ENCODE measurements at places on chromosomes 13 and 19.

- DNase-seq, result no peak
Observed at GRCh38 chr19:23436318-23436717, 41.0 kb upstream of the ZNF91 start.

- DNase-seq, result no peak
Observed at GRCh38 chr19:10019246-10019645, 6.0 kb downstream of the RDH8 start.

- DNase-seq, result peak; percentile 2
Observed at GRCh38 chr13:66492479-66492878, 737.7 kb downstream of the PCDH9 start.

- DNase-seq, result no peak
Observed at GRCh38 chr13:57631596-57632275, at the start of gene PCDH17. Gene PCDH17, plus strand, starts transcription at chr13:57631744. Its CDS starts 803 bp downstream, at chr13:57632547.

DNA sequence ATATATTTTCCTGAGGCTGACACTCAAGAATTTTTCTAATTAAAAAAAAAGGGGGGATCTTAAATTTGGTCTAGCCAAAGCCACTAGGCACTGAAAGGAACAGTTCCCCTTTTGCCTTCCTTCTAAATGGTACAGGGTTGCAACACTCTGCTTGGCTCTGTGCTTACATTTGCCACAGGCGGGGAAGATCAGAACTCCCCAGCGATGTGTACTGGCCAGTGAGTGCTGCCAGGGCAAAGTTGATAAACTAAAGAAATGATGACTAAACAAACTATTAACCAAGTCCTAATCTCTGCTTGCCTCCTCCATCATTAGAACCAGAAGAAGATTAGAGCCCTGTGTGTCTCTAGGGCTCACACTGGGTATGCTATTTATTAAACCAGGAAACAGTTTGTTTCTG is 75.3 kb upstream of the SCEL start:
- peak; percentile 28 for DNase-seq

DNA sequence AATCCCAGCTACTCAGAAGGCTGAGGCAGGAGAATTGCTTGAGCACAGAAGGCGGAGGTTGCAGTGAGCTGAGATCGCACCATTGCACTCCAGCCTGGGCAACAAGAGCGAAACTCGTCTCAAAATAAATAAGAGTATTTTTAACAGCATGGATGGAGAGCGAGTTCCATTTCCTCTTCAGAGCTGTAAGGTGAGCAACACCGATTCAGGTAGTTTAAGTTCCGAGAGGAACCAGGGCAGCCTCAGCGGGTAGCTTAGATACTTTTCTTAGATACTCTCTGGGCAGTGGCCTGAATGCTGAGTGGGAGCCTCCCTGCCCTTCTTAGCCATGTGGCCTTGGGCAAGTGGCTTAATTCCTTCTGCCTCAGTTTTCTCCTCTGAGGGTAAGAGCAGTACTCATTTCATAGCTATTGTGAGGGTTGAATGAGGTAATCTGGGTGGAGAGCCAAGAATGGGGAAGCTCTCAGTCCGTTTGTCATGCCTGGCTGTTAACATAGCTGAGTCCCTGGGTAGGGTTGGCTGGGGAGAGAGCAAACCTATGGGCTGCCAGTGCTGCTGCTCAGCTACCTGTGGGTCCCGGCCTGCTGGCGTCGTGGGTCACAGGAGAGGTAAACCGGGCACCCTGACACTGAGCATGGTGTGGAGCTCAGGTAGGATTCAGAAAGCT is 4.1 kb downstream of the ATP11A start:
- peak; percentile 52 for DNase-seq

DNA sequence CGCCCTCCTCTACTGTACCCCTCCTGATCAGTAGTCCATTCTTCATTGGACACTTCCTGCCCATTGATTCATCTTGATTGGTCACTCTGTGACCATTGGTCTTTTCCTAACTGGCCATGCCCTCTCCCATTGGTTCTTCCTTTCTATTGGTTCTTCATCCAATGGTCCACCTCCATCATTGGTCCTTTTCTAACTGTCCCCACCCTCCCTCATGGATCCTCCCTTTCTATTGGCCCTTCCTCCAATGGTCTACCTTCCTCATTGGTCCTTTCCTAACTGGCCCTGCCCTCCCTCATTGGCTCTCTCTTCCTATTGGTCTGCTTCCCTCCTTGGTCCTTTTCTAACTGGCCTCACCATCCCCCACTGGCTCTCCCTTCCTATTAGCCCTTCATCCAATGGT is 7.1 kb downstream of the KLK6 start:
- DNase-seq, result no peak

- no peak for DNase-seq
Observed at GRCh38 chr13:30600496-30600895, 17.2 kb upstream of the USPL1 start.

DNA sequence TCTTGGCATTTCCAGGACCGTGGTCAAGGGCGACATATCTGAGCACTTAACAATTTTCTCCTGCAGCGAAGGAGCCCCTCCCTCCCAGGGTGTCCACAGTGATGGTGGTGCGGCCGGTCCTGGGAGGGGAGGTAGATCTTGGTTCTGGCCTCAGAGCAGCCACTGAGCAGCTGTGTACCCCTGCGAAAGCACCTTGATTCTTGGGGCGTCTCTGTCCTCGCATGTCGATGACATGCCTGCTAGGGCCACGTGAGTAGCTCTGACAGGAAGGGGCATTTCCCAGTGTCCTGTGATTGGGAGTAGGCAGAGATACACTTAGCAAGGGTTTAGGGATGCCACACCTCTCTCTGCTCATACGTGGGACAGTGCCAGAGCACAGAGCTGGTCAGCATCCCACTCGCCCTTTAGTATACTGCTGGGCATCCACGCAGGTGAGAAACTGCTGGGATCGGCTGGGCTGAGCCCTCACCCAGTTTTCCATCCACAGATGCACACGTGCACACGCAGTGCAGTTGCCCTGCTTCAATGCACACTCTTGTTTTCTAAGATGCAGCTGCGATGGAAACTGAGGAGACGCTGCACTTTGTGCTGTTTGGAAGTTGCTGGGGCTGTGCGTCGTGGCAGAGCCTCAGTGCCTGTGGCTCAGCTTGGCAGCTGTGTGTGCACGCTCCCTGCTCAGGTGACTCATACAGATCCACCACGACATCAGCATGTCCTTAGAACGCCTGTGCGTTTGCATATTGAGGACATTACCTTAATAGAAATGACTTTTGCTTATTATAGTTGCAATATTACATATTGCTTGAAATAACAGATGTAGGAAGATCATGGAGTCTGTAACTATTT is 66.8 kb downstream of the TEX29 start:
- DNase-seq, result no peak

DNA sequence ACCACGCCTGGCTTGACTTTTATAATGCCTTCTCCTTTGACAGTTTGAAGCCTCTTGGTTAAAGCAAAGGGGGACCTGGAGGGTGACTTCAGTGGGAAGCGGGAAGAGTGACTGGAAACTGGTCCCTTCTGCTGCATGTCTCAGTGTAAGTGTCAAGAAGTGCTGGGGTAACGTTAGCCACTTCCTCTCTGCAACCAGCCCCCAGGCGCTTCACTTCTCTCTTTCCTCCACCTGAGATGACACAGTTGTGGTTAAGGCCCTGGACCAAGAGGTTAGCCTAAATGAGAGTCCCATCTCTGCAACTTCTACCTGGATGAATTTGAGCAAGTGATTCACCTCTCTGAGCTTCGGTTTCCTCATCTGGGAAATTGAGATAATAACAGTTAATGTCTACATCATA is 16.3 kb downstream of the LEUTX start:
- peak; percentile 82 for DNase-seq

GRCh38 chr13:44188257-44188656 is 185.4 kb upstream of the SERP2 start:
- no peak for DNase-seq

GRCh38 chr13:98652721-98653462 is 76.0 kb upstream of the STK24 start:
- DNase-seq, result no peak

DNA sequence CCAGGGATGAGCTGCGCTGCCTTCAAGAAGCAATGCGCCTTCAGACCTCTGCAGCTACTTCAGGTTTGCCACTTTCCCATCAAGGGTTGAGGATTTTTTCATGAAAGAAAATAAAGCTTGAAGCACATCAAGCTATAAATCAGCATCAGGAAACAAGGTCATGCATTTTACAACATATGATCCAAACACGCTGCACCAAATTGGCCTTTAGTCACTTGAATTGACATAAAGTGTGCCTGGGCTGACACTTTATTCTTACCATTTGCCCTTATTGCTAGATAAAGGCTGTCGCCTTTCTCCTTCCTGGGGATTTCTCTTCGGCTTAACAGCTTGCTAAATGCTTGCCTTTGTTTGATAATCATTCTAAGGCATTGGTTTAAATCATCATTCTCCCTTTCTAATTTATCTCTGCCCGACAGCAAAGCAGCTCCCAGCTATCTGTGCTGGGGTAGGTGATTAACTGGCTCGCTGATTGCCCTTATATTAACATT is 87.7 kb downstream of the LHFPL6 start:
- DNase-seq, result no peak

- peak; percentile 95 for DNase-seq
Observed at GRCh38 chr13:48492470-48493065, 40.3 kb downstream of the RCBTB2 start.

DNA sequence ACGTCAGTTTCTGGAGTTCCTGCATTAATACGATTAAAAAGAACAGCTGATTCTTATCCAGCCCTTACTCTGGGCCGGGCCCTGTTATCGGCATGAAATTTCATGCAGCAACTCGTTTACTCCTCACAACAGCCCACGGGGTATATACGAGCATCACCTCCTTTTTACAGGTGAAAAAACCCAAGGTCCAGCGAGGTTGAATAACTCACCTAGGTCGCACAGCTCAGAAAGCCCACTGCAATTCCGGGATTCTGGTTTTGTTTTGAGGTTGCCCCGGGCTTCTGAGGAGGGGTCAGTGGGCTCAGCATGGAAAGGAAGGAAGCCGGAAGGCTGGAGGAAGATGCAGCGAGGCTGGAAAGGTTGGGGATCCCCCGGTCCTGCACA is 577 bp upstream of the ACP7 start:
- no peak for DNase-seq

DNA sequence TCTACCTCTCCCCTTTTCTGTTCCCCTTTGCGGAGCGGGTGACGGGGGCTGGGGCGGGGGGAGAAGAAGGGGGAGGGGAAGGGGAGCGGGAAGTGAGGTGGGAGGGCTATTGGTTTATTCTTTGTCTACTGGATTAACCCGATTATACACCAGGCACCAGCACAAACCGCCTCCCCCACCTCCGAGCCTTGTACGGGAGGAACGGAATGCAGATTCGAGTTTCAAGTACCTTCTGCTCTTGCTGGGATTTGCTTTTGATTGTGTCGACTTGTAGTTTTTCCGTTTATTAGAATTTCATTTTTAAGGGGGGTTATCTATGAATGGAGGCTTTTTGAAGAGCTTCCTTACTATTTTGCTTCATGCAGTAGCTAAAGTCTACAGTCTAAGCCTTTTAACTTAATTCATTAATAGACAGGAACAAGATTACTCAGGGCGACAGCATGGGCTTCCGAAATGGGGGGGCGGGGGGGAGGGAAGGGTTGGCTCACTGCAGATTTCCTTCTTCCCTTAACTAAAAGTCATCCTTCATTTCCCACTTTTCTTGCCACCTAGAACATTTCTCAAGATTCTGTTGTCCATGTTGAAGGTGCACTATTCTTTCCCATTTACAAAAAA is 937 bp upstream of the SPRY2 start:
- DNase-seq, result no peak

Measured in GM12865 (cell line).